ENCODE measurements at places on chromosomes 7 and 10.

- no peak for DNase-seq
These were observed 86.6 kb upstream of the UNC5B start for GRCh38 chr10:71125749-71126107.

DNA sequence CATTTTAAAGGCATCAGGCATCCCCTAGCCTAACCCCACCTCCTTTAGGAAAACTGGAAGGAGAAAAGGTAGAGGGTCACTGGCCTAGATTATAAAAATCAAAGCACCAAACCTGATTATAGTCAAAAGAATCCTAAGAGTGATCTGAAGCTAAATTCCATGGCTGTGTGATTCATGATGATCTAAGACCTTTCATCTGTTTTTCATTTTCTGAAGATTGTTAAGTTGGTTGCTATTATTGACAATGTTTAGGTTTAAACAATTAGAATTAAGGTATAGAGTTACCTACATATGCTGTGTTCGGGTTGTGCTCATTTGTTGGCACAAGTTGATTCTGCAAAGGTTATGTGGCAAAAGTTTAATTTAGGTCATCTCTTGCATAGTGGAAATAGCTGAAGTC, 148.7 kb downstream of the BICC1 start:
- DNase-seq, result no peak

DNA sequence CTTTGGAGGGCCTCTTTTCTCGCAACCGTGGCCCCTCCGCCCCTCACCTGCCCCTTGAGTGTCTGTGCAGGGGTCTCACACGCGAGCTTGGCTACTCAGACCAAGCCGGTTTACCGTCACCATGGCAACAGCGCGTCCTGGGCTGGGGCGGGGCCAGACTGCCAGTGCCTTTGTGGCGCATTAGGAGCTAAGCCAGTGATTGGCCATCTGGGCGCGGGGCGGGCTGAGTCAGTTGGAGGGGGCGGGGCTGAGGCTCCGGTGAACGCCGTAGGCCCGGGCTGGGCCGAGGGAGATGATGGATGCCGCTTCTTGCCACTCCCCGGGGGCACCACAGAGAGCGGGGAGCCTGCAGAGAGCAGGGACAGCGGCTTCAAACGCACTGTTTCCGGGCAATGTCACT, 48.7 kb upstream of the FXYD4 start:
- peak; percentile 65 for DNase-seq

DNA sequence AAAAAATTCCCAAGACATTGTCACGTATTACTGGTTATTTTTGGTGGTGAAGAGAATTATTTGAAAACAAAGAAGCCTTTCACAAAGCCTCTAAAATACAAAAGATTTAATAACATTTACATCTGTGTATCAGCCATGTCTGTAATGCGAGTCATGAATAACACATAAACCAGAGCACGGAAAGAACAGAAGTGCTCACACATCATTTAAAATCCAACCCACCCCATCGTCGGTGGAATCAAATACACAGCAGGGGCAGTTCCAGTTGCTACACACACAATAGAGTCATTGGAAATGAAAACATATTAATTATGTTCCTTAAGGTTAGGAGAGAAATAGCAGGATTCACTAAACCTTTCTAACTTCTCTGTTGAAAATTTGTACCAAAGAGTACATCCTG, 1097.3 kb downstream of the KCNMA1 start:
- no peak for DNase-seq

DNA sequence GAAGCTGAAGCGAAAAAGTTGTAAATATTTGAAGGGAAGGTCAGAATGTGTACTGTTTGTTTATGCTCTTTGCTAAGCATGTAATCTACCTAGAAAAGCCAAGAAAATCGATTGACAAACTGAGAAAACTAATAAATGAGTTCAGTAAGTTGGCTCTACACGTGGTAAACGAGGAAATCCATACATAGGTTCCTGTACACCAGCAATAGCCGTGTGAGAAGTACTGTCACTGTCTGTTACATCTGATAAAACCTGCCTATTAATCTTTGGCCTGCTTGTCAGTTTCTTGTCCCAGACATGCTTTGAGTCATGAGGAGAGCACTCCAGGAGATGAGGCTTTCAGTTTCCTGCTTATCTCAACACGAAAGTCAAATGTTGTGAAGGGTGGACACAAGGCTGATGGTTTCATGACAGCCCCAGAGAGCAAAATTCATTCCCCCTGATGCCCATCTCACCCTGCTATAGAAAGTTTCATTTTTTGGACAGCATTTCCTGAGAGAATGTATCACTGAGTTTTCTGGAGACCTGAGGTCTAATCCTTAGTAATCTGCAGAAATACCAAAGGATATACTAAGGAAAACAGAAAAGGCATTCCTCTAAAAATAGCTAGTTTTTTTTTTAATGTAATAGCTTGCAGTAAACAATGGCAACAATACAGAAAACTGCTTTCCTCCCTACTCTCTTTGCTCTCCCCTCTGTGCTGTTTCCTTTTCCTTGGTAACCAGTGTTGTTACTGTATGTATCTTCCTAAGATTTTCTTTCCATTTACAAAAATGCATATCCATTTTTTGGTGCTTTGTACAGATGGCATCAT, 18.8 kb downstream of the BMPR1A start:
- DNase-seq, result no peak

DNA sequence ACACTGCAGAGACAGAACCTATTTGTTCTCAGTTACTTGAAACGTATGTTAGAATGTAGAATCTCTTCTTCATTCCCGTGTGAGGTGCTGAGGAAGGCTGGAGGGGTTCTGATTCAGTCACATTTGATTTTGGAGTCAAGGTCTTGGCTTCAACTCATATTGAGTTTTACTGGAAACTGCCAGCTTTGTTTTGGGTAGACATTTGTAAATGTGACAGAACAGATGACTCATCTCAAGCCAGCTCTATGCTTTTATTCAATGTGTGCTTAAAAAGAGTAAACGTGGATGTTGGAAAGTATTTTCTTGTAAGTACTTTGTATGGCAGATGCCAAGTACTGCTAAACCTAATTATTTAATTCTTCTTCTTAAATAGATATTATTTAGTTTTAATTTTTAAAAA, 780.8 kb upstream of the C7orf33 start:
- DNase-seq, result no peak

- DNase-seq, result no peak
These were observed 183.0 kb upstream of the KCND2 start for GRCh38 chr7:120089968-120090367.

DNA sequence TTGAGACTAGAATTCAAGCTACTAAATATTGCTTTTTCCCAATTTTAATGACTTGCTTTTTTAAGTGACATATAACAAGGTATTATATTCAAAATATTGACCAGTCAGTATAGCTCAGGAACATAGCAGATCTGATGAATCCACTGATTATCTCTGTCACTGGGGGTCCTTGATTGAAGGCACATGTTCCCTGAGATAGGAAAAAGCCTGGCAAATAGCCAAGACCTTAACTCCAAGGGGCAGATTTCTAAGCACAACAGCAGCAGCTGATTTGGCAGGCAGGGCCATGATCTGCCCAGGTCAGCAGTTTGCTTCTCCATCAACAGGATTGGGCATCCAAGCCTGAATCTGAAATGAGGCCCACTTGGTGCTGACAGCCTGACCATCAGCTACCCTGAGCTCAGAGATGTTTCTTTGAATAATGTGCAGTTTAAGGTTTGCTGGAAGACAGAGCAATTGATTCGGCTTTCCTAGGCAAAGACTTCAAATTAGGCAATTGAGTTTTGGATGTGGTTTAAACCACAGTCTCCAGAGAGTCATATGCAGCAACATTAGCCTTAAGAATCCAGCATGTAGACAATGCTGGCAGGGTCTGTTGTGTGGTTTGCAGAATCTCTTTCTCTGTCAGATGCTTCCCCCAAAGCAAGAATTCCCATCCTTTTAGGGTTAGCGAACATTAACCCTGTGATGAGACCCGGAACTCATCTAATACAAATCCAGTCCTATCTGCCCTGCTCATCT, 352.6 kb downstream of the ADRA2A start:
- DNase-seq, result no peak
